Stimulated activated CD8-positive, alpha-beta memory T cell treated with anti-CD3 and anti-CD28 coated beads, Interleukin-7, amount 100 ng/mL, for 4 hours (primary cell): ENCODE measurements at places on chromosomes 5 and 9.
A peak's percentile ranks its signal among the peaks of the same experiment; 100 is the strongest.

DNA sequence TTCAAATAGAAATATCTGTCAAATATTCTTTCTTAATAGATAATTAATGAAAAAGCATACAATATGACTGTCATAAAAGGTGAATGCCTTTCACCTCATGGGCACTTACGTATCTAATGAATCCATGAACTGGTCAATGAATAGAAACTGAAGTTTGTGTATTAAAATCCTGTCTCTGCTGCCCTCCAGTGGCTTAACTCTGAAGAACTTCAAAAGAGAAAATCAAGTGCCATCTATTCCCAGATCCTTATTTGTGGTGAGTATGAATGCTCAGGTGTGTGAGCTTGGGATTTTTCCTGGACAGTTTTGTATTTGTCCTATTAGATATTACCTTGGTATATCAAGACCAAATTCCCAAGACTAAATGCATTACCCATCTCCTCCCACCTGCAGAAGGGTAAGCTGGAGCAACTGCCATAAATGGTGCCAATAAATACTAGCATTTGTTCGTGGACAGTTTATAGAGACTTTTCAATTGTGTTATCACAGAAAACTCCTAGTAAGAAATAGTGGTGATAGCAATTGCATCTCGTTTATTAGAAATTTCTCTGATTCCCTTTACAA lies 44.0 kb upstream of the SVEP1 start:
- no peak for DNase-seq

DNA sequence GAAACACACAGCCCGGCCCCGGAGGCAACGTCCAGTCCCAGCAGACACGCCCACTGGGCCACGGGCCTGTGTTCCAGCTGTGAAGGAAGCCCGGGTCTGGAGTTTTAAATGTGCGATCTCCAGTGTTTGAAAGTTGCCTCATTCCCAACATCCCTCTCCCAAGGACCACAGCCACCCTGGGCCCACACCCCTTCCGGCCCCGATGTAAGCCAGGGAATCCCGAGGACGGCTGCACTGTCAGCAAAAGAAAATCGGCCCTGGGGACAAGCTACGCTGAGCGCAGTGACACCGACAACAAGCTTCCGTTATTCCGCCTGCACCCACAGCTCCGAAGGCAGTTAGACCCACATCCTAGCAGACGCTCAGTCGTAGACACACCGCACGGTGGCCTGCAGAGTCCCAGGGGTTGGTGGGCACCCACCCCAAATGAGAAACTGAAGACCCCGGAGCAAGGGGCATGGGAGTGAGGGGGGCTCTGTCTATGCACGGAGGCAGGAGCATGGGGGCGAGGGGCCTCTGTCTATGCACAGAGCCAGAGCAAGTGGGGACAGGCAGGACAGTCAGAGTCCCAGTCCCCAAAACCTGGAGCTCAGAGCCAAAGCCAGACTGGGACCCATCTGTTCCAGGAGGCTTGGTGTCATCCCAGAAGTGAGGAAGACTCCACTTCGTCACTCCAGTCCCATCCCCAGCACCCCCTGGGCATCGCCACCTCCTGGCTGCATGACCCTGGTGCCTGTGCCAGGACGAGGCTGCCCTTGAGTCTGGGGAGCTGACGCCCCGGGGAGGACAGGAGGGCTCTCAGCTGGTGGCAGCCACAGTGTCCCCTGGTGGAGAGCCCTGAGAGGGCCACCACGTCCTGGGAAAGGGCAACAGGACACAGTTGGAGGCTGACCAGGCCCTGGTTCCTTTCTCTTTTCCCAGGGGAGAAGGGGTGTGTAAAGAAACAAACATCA lies 23.4 kb downstream of the GLT6D1 start:
- no peak for DNase-seq

GRCh38 chr5:7274203-7274602 lies 121.7 kb upstream of the ADCY2 start:
- DNase-seq = no peak

- DNase-seq = no peak
Measured at GRCh38 chr5:84259283-84260045, 125.2 kb downstream of the EDIL3 start.

- DNase-seq = no peak
Measured at GRCh38 chr9:114897196-114897595, 33.2 kb downstream of the TNFSF8 start.

DNA sequence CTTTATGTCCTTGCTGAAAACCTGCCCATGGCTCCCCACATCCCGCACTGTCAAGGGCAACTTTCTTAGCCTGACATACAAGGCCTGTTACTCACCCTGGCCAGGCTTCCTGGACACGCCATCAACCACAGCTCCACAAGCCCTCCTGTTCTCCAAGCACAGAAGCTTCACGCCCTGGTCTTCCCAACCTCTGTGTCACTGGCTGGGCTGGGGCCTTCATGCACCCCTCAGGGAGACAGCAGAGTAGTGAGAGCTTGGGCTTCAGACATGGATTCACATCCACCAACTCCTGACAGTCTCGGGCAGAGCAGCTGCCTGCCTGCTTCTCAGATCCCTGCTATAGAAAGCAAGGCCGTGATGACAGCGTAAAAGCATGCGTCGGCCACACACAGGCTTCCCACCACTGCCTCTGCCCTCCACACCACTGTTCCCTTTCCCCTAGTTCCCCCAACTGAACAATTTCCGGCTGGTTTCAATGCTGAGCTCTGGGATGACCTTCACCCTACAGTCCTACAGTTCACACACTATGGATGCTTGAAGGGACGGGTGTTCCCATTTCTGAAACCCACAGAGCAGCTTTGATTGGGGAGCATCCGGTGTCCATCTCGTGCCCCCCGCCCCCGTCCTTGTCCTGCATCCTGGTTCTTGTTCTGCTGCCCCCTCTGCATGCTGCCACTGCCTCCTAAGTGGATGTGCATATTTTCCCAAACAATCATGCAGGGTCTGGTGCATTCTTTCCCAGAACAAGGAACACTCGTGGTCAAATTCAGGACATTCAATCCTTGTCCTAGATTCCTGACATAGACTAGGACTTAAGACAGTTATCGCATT lies 33.4 kb upstream of the ADAMTS2 start:
- no peak for DNase-seq

DNA sequence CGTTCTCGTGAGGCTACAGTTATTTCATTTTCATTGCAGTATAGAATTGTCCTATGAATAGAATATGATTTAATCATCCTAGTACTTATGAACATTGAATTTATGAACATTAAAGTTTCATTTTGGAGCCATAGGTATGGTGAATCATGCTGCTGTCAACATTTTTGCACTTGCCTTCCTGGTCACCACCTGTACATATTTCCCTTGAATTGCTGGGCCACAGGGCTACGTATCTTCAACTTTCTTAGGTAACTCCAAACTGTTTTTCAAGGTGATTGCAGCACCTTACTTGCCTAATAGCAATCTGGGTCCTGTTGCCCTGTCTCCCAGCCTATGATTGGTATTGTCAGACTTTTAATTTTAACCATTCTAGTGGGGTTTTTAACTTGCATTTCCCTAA lies 6.5 kb upstream of the RNF145 start:
- DNase-seq = no peak

DNA sequence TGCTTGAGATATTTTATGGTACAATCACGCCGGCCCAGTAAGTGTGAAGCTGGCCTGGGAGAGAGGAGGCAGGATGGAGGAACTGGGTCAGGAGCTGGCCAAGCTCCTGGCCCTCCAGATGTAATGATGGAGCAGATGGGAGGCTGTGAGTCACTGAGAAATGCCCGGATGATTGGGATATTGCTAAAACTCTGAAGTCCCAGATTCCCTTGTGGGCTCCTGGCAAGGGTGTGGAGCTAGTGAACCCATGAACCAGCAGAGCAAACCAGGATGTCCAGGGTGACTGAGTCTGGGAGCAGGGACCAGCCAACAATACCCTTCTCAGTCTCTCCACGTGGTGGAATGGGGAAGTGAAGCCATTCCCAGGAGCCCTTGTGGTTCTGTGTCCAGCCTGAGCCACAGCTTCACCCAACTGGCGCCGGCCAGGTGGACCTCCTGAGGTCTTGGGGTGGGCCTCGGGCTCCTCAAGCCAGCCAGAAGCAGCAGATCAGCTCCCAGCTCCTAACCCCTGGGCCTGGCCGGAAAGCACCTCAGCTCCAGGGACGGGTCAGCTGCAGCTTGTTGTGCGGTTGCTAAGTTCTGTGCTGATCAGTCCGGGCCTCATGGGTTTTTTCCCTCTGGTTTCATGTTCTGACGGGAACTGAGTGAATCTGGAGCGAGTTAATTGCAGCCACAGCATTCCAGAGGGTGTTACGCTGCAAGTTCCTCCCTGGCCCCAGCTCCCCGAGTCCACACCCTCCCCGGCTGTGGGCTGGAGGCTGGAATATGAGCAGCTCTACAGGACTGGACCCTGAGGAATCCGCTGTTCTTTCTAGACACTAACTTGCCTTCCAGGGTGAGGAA lies 37.6 kb downstream of the DUSP1 start:
- DNase-seq = no peak

DNA sequence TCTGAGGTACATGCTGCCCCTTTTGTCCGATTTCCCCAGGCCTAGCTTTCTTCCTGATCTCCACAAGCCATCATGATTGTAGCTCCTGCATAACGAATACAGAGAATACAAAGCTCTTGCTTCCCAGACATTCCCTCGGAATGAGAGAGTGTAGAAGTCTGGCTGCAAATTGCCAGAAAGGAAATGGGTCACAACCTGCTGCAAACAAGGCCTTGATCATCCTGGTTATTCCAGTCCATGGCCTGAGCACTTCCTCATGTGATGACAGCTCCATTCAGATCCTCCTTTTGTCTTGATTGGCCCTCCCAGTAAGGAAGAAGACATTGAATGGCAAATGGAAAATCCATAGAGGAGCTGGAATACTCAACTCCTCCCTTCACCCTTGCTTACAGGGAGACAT lies 136.0 kb upstream of the ADRA1B start:
- DNase-seq = no peak

- DNase-seq = peak; percentile 61
Measured at GRCh38 chr5:177317959-177318377, 6.3 kb upstream of the MXD3 start.

- no peak for DNase-seq
Measured at GRCh38 chr5:72065751-72066255, 41.5 kb upstream of the MAP1B start.

- no peak for DNase-seq
Measured at GRCh38 chr5:117204926-117205869, 630.6 kb upstream of the SEMA6A start.

DNA sequence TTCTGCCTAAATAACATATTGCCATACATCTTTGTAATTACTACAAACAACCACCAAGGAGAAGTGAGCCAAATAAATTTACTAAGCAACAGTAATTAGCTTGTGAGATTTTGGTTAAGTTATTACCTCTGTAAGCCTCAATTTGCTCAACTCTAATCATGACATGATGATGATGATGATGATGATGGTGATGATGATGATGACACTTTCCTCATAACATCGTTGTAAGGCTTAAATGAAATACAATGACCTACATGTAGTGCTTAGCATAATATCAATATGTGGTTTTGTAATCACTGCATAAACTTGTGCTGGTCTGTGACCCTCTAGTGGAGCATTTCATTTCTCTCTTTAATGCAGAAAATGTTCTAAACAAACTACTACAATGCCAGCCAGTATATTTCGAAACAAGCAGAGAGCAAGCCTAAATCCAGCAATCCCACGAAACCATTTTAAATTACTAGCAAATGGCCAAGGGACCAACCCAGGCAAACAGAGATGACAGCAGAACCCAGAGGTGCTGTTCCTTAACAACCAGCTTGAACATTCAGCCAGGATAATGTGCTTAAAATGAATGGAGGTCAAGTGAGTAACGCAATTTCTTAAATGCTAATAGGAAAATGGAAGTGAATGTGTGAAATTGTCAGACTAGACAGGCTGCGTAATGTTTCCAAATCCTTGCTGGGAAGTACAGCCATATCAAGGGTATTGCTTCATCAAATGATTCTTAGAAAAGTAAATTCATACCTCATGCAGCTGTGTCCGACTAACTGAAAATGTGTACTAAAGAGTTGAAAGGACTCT lies 281.9 kb upstream of the PUM3 start:
- no peak for DNase-seq

DNA sequence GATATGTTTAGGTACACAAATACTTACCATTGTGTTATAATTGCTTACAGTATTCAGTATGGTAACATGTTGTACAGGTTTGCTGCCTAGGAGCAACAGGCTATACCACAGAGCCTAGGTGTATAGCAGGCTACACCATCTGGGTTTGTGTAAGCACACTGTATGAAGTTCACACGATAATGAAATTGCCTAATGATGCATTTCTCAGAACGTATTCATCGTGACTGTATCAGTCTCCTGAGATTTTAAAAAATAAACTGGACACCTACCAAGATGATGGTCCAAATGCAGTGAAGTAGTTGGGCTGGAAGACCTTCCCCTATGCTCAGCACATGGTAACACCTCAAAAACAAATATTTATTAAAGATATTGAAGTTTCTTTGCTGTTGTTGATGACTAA lies 103.3 kb upstream of the NFIB start:
- DNase-seq = no peak

DNA sequence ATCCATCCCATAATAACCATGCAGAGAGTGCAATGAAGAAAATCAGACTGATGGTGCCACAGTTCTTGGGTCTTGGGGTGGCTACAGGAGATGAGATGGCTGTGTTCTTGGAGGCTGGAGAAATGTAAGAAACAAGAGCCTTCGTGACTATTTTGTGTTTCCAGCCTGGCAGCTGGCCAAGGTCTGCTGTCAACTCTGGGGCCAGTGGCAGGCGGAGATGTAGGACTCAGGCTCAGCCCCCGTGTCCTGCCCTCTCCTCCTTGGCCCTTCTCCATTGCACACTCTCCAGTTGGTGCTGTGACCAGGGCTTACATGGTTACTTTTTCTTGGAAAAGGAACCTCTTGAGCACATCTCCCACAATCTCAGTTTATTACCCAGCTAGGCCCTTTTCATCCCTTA lies 235.4 kb downstream of the DMRT2 start:
- DNase-seq = no peak

DNA sequence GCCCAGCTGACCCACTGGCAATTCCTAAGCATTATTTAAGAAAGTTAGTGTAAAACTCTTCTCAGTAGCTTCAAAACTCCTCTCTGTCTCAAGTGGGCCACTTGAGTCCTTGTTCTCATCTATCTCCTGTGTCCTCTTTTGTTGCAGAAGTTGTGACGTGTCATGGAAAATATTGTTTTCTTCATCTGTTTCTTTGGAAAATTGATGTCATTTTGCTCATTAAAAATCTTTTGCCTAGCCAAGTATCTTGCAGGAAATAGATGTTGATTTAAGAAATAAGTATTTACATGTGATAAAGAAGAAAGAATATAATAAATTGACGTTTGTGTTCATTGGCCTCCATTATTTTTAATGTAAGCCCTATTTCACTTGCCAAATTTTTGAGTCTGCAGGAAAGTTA lies 1158.4 kb upstream of the SEMA6A start:
- DNase-seq = no peak

DNA sequence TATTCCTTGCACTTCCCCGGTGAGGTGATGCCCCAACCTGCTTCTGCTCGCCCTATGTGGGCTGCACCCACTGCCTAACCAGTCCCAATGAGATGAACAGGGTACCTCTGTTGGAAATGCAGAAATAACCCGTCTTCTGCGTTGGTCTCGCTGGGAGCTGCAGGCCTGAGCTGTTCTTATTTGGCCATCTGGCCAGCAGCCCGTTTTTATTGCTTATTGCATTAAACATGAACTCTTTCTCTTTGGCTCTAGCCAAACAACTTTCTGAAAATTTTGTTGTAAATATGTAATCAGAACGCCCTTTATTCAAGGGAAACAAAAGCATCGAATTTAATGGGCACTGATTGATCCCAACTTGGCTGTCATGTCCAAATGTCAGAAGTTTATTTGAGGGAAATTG lies 124.7 kb upstream of the FTMT start:
- DNase-seq = no peak
